ENCODE measurements at places on chromosomes 3 and 15.

DNA sequence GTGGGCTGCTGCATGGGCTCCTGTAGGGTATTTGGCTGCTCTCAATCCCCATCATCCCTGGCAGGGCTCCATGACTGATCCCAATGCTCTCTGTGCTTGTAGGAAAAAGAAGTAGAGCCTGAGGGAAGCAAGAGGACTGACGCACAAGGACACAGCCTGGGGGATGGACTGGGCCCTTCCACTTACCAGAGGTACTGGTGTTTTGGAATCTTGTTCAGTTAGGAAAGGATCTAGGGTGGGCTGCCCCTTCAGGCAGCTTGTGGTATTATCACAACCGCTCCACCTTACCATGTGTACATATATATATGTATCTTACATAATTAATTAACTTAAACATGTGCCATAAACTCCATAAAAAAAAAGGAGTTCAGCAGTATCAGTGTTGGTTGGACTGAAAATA is 1.3 kb downstream of the SLC28A2 start:
- DNase-seq, result no peak

DNA sequence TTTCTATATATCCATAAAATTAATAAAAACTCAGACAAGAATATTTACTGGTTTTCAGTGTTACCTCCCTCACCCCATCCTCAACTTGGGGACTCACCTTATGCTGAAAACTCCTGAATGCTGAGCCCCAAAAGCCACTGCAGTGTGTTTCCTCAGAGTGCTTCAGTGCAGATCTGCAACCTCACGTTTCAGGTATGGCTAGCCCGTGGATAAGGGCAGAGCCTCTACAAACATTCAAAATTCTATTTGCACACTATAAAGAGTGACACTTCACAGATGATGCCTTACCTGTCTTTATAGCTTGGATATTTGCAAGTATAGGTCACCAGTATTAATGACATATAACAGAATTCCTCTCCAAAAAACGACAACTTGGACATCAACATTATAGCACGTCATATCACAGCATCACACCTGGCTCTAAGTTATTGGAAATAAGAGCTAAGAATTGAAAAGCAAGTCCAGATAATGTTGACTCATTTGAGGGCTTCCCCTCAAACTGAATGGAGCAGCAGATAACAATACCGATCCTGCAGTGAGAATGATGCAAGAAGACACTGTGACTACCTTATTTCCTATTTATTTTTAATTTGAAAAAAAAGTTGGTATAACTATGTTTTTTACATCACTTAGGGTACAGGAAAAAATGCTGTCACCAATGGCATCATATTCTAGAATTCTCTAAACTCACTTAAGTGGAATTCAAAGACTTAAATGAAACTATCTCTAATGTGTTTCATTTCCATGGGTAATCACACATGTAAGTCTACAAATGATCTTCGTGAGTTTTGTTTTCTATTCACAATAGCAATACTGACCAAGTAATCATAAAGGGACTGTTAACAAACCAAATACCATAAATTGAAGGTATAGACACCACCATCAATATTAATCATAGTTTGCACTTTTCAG is 40.7 kb upstream of the RSL24D1 start:
- no peak for DNase-seq

GRCh38 chr3:179045719-179046402 is 25.7 kb downstream of the ZMAT3 start:
- DNase-seq, result no peak

DNA sequence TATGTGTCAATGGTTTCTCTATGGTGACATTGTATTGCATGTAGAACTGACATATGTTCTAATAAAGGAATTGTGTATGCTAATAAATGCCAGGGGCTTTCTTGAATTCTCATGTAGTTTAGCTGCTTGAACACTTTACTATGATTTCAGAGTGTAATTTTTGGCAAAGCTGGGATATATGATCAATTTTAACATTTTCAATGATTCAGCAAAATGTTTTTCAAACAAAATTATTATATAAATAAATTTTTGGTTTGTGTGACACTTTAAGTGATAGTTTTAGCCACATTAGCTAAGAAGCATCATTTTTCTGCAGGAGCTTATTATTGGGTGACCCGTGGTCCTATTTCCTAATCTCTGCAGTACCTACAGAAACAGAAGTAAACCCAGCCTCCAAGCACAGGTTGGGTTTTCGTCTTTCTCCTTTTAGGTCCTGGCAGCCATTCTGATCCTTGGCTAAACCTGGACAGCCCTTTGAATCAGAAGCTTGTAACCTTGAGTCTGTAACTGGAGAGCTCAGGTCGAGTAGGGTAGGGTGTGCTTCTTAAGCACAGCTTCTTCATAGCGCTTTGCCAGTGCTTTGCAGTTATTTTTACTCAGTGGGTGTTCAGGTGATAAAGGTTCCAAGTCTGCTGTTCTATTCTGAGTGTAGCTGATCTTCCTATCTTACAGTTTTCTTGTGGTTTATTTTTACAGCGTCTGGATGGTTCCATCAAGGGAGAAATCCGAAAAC is 74.2 kb downstream of the CHD2 start:
- DNase-seq, result no peak

GRCh38 chr3:182028081-182028480 is 316.4 kb downstream of the SOX2 start:
- no peak for DNase-seq

GRCh38 chr3:185216607-185216958 is 37.3 kb downstream of the EHHADH start:
- no peak for DNase-seq

DNA sequence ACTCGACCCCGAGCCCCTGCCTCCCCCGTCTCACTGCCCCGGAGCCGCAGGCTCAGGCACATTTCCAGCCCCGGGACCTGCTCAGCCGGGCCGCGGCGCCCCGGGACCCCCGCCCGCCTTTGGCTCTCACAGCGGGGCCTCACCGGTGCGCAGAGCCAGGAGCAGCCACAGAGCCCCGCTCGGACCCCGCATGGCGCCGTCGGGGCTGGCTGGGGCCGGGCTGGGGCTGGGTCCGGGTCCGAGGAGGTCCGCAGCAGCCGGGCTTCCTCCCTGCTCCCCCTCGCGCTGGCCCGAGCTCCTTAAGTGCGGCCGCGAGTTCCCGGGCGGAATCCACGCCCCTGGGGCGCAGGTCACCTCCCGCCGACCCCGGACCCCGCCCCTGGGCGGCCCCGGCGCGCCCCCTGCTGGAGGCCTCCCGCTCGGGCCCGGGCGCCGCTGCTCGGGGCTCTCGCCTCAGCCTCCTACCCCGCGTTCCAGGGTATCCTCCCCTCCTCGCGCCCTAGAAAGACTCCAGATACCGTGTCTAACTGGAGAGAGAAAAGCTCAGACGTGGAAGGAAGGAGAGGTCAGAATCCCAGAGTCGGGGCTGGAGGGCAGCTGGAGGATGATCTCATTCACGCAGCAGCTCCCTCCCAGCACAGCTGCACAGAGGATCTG is at the start of gene MELTF:
MELTF (minus strand) TSS at position 307 of the 657 bp plus-strand sequence; CDS start at position 192, 115 bp downstream.
- no peak for DNase-seq

GRCh38 chr3:3461317-3461716 is 281.8 kb upstream of the CRBN start:
- DNase-seq, result no peak

DNA sequence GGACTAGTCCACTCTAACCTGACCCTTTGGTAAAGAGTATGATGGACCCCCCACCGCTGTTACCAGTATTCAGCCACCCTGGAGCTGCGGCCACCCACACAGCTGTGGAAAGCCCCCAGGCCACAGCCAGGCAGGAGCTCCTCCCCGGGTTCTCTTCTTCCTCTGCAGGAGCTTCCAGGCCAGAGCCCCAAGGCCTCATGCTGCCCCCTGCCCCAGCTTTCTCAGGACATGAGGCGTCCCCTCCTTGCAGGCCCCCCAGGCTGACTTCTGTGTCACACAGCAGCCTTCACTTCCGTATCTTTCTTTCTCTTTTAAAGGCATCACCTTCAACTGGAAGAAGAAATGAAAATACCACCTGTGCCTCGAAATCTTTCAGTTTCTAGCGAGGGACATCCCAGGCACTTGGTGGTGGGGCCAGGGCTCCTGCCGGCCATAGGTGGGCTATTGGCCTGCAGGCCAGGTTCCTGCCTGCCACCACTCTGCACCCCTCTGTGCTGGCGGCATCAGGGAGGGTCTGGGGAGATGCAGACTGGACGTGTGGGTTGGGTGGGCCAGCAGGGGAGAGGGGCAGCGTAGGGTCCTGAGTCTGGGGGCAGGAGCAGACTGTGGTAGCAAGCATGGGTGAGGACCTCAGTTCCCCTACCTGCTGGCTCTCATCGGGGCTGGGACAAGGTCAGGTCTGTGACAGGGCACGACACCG is 19.9 kb downstream of the KLF13 start:
- no peak for DNase-seq

- DNase-seq, result no peak
Observed at GRCh38 chr3:146161663-146162002, 649 bp upstream of the PLOD2 start.

DNA sequence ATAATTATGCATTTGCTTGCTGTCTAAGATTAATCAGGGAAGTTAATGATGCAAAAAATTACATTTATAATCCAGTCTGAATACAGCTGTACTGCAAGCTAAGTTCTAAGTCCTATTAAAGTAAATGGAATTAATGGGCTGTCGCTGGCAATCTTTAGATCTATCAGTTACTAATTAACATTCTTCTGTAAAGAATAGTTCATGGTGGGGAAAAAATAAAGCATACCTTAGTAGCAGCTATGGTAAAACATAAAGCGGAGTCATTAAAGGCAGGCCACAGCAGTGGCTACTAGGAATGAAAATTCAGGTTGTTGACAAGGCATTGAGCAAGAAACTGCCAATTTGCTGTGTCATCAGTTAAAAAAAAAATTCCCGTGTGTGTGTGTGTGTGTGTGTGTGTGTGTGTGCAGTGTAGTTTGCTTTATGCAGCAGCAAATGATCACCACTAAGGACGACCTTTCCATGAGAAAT is 129.8 kb downstream of the ZNF385D start:
- DNase-seq, result no peak

DNA sequence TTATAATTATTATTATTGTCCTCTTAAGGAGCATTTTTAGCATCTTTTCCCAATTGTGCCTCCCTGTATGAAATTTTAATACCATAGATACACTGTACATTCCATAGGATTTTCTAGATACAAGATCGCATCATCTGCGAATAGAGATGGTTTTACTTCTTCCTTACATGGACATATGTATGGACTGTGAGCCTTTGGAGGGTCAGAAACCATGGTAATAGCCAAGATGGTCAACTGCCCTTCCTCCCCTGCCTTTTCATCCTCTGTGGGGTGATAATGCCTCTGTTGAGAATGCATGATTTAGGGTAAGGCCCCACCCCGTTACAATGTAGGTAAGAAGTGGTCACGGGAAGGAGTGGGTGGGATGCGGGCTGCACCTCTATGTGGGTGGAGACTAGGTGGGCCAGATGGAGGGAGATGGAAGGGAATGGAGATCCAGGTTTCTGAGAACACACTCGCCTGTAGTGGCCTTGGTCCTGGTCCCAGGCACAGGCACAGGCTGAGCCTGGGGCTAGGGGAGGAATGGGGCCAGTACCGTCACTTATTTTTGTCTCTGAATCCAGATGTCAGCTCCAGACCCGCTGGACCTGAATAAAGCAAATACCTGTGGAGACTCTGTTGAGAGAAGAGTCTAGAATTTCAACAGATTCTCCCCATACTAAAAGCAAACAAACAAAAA is 31.7 kb downstream of the GOLGA6A start:
- DNase-seq, result no peak

- DNase-seq, result no peak
Observed at GRCh38 chr3:126680667-126681055, 23.4 kb upstream of the CHCHD6 start.

GRCh38 chr3:71069797-71070196 is 513.7 kb downstream of the FOXP1 start:
- DNase-seq, result no peak

DNA sequence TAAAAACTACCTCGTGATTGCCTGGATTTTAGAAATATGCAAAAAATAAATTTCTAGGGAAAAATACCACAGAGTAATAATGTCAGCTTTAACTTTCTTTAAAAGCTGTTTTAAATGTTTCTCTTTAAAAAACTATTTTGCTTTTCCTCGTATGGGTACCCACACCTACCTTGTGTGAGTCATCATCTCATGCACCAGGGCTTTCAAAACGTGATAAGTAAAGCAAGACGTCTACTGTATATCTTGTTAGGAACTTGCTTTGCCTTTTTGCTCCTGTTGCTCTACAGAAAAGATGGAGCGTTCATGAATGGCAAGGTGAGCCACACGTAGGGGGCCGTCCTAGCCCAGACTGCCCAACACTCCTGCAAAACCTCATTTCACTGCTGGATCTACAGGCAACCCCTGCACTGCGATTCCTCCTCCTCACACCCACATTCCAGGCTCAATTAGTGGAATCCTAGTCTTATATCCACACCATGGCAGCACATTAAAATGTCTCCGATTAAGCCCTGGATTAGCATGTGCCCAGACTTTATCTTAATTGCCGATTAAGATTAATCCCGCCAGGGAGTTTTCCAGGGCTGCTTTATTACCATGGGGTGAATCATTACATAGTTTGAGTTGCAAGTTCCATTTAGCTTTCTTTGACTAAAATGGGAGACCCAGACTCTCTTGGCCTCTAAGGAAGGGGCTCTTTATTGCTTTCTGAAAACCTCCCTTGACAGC is 293.6 kb upstream of the ICE2 start:
- DNase-seq, result no peak

DNA sequence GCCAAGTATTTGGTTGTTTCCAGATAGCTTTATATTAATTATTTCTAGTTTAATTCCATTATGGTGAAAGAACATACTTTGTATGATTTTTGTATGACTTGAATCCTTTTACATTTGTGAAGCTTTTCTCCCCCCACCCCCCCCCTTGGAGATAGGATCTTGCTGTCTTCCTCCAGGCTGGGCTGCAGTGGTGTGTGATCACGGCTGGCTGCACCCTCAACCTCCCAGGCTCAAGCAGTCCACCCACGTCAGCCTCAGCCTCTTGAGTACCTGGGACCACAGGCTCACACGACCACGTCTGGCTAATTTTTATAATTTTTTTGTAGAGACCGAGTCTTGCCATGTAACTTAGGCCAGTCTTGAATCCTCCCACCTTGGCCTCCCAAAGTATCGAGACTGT is 29.5 kb downstream of the ARL8B start:
- no peak for DNase-seq

DNA sequence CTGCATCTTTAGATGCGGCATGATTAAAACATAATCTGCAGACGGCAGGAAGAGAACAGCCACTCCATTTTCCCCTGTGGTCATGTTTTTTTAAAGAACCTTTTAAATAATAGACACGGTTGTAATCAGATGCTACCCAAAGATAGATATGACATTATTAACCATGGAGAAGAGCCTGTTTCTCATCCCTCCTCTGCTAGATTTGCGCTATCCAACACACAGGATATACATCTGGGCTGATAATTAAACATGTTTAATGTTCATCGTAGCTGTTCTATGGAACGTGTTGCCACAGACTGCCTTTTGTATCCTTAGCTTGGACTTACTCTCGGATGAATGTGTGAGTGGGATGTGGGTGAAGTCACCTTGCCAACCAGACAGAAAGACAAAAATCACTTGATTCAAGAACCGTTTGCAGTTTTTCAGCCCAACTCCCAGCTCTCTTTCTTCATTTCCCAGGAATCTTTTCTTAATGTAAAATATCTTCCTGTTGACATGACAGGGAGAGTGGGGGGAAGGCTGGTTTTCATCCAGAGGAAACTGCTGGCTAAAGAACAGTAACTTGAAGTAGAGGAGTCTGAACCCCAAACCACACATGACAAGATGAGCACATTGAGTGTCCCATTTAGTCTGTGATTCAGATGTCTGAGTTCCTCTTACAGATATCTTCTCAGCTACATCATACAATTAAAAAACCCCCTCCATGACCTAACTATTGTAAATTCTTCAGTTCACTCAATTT is 118.6 kb upstream of the PRICKLE2 start:
- DNase-seq, result no peak

- no peak for DNase-seq
Observed at GRCh38 chr3:47009225-47010110, 30.0 kb downstream of the NBEAL2 start.

Data from cortex of kidney (tissue), 1 donor.